ENCODE measurements at places on chromosomes 7 and 10.

GRCh38 chr10:77620731-77621130 lies 16.9 kb downstream of the KCNMA1 start:
- DNase-seq, result no peak

DNA sequence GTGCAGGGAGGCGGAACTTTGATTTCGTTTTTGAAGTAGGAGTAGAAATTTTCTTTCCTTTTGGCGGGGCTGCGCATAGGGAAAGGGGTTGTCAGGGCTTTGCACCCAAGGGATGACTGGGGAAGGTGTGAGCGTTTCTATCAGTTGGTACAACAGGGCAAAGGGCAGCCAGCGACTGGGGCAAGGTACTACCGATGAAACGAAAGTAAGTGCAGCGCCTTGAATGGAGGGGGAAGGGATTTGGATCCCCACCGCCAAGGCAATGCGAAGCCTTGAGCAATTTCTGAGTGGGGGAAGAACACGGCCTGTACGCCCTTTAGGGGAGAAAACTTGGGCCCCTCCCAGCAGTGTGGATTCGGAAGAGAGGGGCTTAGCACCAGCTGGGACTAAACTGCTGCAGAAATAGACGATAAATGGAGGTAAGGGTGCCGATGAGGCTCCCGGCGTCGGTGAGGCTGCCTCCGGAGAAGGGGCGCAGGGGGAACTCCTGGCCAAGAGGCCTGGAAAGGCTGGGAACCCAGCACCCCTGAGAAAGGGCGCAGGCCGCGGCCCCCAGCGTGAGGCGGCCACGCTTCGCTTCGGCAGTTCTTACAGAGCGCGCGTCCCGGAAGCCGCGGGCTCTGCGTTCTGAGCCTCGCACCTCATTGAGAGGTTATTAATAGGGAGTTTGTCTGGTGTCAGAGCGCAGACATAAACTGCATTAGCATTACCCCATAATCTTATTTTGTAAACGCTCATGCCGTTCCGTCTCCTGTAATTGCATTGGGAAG lies 10.0 kb upstream of the TLX1 start:
- no peak for DNase-seq

DNA sequence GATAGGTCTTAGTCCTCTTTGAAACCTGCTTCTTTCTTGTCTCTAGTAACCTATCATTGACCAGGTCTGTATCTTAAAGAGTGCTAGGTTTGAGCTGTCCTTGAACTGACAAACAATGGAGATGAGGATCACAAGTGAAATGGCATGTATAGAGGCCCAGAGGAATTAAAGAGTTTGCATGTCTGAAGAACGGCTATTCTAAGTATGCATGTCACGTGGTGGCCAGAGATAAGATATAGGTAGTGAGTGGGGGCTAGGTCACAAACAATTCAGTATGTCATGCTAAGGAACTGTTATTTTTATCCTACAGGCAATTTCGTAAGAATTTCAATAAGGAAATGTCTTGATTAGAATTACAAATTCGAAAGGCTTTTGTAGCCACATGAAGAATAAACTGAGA lies 95.3 kb downstream of the SUGCT start:
- no peak for DNase-seq

- DNase-seq, result no peak
These were observed 7.7 kb upstream of the CPVL start for GRCh38 chr7:29154076-29154475.

GRCh38 chr10:97154781-97155180 lies 31.0 kb downstream of the SLIT1 start:
- no peak for DNase-seq

- no peak for DNase-seq
These were observed 110.6 kb downstream of the ZFAND4 start for GRCh38 chr10:45561952-45562351.

DNA sequence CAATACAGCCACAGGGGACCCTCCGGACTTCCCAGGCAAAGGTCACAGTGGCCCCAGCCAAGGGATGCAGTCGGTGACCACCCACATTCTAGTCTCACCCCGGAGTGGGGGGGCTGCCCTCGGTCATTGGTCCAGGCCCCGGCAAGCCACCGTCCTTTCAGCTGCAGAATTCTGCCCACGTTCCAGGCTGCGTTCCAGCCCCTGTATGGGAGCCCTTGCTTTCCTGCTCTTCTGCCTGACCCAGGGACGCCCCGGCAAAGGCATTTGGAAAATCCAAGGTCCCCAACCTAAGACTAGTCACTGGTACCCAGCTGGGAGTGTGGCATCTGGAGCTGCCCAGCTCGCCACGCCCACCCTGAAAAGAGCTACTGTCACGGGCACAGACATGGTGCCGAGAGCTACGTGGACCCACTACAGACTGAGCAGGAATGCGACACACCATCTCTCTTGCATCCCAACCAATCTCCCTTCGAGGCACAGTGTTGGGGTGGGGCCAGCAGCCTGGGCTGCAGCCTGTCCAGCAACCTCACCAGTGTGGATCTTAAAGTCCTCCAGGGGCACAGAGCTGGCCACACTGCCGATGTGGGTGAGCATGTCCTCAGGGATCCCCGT lies 18.6 kb downstream of the OGDHL start:
- no peak for DNase-seq

DNA sequence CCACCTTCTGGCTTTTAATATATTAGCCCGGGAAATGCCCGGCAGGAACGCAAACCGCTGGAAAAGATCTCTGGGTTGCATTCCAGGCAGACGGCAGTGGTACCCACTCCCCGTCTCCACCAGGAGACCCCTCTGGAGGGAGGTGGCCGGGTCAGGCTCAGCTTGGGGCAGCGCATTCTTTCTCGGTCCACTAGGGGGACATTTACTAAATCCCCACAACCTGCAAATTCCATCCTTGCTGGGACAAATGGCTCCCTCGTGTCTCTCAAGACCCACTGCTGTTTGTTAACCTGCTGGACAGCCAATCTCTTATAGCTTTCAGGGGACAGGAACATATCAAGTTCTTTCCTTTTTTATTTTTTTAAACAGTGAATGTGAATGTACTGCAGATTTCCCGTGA lies 45.8 kb upstream of the CARD11 start:
- no peak for DNase-seq

DNA sequence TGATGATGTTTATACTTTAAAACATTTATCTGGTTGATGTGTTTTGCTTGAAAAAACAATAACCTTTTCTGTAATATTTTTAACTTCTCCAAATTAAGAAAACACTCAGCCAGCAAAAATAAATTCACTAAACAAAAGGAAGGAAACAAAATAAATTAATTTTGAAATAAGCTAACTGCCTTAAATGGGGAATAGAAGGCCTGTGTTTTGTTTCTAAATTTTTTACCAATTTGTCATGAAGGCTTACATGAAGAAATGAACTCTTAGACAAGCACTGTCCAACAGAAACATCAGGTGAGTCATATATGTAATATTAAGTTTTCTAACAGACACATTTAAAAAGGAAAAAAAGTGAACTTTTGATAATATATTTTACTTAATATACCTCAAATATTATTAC lies 68.5 kb downstream of the LRRN3 start:
- no peak for DNase-seq

- DNase-seq, result no peak
These were observed 75.6 kb upstream of the ZNF479 start for GRCh38 chr7:57207836-57208235.

- no peak for DNase-seq
These were observed 869 bp downstream of the LAMB4 start for GRCh38 chr7:108129018-108129965.

DNA sequence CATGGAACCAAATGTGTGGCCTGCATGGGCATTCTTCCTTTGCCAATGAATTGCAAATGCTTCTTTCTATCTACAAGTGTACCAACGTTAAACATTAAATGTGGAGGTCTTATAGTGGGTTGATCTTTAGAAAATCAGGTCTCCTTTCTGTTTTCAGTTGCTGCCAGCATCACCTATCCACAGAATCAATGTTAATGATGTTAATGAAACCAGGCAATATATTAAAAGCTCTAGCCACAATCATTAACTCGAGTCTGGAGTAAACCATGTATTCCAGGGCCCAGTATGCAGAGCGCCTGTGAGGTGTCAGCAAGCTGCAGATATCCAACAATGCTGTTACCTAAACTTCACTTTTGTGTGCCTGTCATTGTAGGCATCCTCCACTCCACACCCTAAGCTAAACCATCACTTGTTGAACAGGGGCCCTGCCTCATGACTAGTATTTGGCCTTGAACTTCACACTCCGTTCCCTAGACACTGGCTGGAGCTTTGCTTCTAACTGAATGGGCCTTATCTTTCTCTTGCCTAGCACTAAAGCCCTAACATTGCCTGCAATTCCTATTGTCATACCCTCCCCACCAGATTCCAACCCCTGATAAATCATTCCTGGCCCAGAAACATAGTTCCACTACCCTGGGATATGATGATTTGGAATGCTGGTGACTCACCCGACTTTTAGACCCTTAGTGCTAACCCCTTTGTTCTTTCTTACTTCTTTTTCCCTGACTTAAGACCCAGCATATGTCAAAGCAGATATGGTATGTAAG lies 24.3 kb upstream of the ITGB8 start:
- no peak for DNase-seq

GRCh38 chr10:11224792-11225416 lies 207.2 kb downstream of the CELF2 start:
- DNase-seq, result no peak
